Colonic mucosa (tissue), 4 donors: ENCODE measurements at places on chromosomes 4 and X. TPM values are rescaled to one million over a fixed set of nuclear protein-coding genes. Genes with fewer than 3 reads are reported as not detected.

GRCh38 chrX:123138473-123138872 lies 45.6 kb upstream of the GRIA3 start:
- no peaks in the 10 kb centered on the region for H3K4me1 ChIP-seq
- no peaks in the 10 kb centered on the region for H3K27me3 ChIP-seq
- no peak overlapping the region for H3K4me3 ChIP-seq

DNA sequence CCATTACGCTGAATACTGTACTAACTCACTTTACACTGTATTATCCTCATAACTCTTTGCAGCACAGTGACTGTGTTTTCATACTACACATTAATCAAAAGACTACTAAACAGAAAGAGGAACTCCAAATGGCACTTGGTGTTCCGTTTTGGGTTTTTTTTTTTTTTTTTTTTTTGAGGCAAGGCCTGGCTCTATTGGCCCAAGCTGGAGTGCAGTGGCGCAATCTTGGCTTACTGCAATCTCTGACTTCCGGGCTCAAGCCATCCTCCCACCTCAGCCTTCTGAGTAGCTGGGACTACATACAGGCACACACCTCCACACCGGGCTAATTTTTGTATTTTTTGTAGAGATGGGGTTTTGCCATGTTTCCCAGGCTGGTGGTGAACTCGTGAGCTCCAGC lies 10.7 kb downstream of the KLHL8 start:
- no peak overlapping the region for H3K4me3 ChIP-seq
- H3K4me1 ChIP-seq: no peaks in the 10 kb centered on the region
- no peaks in the 10 kb centered on the region for H3K27me3 ChIP-seq
- H3K27ac ChIP-seq: no peak overlapping the region
- H3K36me3 ChIP-seq: no peaks in the 10 kb centered on the region
- no peak for DNase-seq

Gene USP27X
- 2.2 TPM for total RNA-seq

DNA sequence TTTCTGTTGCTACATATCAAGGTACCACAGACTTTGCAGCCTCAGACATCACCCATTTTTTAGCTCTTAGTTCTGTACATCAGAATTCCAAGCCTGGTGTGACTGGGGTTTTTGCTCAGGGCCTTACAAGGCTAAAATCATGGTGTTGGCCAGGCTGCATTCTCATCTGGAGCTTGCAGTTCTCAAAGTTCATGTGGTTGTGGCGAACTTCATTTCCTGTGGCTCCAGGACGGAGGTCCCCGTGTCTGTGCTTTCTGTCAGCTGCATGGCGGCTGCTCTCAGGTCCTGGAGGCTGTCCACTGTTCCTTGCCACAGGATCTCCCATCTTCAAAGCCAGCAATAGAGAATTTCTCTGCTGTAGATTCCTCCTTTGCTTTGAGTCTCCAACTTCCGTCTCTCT lies 157.4 kb downstream of the STIM2 start:
- H3K4me1 ChIP-seq: no peaks in the 10 kb centered on the region
- no peak for DNase-seq
- no peak overlapping the region for H3K27ac ChIP-seq
- H3K4me3 ChIP-seq: no peak overlapping the region
- no peaks in the 10 kb centered on the region for H3K36me3 ChIP-seq
- no peaks in the 10 kb centered on the region for H3K27me3 ChIP-seq

DNA sequence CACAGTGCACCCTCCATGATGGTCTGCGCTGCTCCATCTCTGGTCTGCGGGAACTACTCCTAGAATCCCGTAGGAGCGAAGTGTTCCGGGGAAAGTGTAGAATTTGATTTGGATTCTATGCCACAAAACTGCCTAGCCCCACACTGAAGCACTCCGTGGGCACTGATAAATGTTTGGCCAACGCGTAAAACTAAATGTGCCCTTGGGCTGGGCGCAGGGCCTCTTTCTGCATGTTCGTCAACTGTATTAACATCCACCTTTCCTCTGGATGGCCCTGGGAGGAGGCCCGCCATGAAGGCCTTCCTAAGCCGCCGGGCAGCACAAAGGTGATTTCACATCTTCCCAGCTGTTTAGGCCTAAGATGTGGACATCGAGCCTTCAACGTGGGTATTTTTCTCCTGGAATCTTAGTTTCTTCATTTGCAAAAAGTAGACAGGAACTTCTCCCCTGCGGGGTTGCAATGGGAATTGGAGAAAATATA lies 2.6 kb downstream of the MSX1 start:
- peaks cover 7% of the 10 kb centered on the region for H3K4me1 ChIP-seq
- peaks cover 94% of the 10 kb centered on the region for H3K27me3 ChIP-seq
- H3K27ac ChIP-seq: no peak overlapping the region
- no peak overlapping the region for H3K4me3 ChIP-seq
- H3K36me3 ChIP-seq: no peaks in the 10 kb centered on the region

Gene ITM2A
- 35.3 TPM for total RNA-seq

GRCh38 chr4:5469861-5470260 lies 238.5 kb downstream of the EVC2 start:
- no peak overlapping the region for H3K27ac ChIP-seq
- H3K27me3 ChIP-seq: no peaks in the 10 kb centered on the region
- no peaks in the 10 kb centered on the region for H3K4me1 ChIP-seq
- H3K36me3 ChIP-seq: no peaks in the 10 kb centered on the region

DNA sequence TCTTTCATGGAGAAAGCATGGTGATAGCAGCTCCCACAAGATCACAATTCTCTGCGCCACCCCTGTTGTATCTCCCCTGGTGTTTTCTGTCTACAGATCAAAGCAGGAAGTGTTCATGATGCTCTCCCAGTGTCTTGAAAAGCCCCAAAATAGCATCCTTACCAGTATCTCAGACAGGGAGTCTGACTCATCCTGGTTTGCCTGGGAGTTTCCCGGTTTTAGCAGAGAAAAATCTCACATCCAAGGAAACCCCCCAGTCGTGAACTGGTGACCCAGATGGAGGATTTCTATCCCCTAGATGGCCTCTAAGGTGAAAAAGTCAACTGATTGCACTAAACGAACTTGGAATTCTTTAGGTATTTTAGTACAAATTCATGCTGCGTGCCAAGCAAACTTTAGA lies 64.3 kb upstream of the NR0B1 start:
- H3K36me3 ChIP-seq: no peaks in the 10 kb centered on the region
- H3K4me3 ChIP-seq: no peak overlapping the region
- H3K27me3 ChIP-seq: no peaks in the 10 kb centered on the region

DNA sequence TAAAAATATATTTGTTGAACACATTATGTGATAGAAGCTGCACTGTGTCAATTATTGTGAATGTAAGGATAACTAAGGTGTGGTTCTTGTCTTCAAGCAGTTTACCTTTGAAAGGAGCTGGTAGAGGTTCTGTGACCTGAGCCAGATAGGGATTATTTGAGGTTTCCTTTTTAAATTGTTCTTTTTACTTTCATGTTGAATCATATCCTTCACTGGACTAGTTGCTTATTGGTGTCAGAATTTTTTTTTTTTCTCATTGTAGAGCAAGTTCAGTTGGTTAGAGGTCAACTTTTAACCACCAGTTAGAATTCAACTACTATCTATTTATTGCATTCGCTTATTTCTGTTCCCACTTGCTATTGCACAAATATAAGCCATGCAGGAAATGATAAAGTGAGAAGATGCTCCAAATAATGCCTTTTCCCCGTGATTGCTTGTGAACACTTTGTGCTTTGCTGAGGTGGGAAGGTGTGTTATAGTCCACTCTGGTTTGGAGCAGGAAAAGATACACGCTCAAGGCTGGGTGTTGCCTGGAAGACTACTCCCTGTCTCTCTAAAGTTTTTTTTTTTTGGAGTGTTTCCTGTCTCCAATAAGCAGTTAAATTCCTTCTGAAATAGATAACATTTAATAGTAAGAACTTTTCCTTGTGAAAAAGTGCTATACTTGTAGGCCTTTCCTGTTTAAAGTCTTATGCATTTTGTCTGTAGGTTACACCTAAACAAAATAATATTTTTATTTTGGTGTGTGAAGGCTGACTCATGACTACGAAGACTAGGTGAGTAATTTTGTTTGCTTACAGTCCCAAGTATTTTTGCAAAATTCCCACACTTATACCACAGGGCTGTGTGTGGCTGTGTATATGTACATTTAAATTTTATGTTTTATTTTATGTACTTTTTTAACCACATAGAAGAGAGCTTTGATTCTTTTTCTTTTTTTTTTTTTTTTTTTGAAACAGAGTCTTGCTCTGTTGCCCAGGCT lies 83.8 kb upstream of the LCORL start:
- H3K36me3 ChIP-seq: no peaks in the 10 kb centered on the region
- peak overlapping the region; percentile 79 for H3K27ac ChIP-seq
- H3K27me3 ChIP-seq: no peaks in the 10 kb centered on the region
- H3K4me1 ChIP-seq: no peaks in the 10 kb centered on the region
- H3K4me3 ChIP-seq: no peak overlapping the region

- no peak overlapping the region for H3K27ac ChIP-seq
- no peaks in the 10 kb centered on the region for H3K27me3 ChIP-seq
- H3K4me1 ChIP-seq: no peaks in the 10 kb centered on the region
Observed at GRCh38 chr4:173990869-173991210, 292.6 kb downstream of the FBXO8 start.

- no peak overlapping the region for H3K27ac ChIP-seq
- DNase-seq: no peak
- H3K27me3 ChIP-seq: no peaks in the 10 kb centered on the region
- no peaks in the 10 kb centered on the region for H3K36me3 ChIP-seq
- no peak overlapping the region for H3K4me3 ChIP-seq
- H3K4me1 ChIP-seq: no peaks in the 10 kb centered on the region
Observed at GRCh38 chr4:152939621-152940020, 3.5 kb downstream of the FHDC1 start.

GRCh38 chr4:128454881-128455280 lies 167.3 kb upstream of the PGRMC2 start:
- no peaks in the 10 kb centered on the region for H3K36me3 ChIP-seq
- H3K4me1 ChIP-seq: no peaks in the 10 kb centered on the region

DNA sequence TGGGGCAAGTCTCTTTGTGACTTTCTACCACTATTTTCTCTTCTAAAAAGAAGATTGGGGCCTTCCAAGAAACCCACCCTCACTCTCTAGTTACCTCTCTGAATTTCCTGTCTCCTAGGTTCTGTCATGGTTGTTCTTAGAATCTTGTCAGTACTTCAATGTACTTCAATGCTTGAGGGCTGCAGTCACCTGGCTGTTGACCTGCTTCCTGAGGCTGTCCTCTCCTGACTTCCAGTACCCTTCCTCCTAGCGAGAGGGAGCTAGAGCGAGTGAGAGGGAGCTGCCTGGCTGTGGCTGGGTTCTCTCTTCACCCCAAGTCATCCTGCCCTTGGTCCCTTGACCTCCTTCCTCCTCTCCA lies 17.7 kb downstream of the CD99L2 start:
- H3K4me1 ChIP-seq: no peaks in the 10 kb centered on the region
- no peak overlapping the region for H3K27ac ChIP-seq
- H3K36me3 ChIP-seq: no peaks in the 10 kb centered on the region

Gene TLR6
- total RNA-seq: 2.2 TPM

DNA sequence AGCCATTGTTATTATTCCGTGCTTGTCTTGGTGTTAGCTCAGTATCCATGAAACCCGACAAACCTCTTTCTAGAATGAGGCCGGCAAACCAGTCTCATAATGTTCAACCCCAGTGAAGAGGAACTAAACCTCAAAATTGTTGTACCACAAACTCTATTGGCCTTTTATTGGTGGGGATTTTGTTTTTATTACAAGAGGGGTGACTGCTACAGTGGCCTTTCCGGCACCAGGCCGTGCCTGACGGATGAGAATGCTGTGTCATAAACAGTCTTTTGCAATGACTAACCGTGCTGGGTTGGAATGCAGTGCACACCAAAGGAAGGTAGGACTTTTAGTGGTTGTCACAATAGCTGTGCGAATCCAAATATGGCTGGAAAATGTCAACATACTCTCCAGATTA lies 60.8 kb downstream of the SHROOM2 start:
- no peaks in the 10 kb centered on the region for H3K27me3 ChIP-seq
- DNase-seq: no peak
- H3K4me1 ChIP-seq: no peaks in the 10 kb centered on the region
- H3K36me3 ChIP-seq: no peaks in the 10 kb centered on the region
- no peak overlapping the region for H3K27ac ChIP-seq
